Breast epithelium (tissue), 4 donors: ENCODE measurements at places on chromosomes 3 and 15.
A peak's percentile ranks its signal among the peaks of the same experiment; 100 is the strongest.

GRCh38 chr3:97719156-97719821 lies 45.3 kb upstream of the ARL6 start:
- no peaks in the 10 kb centered on the region for H3K4me1 ChIP-seq
- no peaks in the 10 kb centered on the region for H3K36me3 ChIP-seq
- H3K4me3 ChIP-seq, result peak overlapping the region; percentile 43

GRCh38 chr15:60708684-60709083 lies 229.7 kb upstream of the ICE2 start:
- DNase-seq, result no peak
- no peak overlapping the region for H3K4me3 ChIP-seq
- H3K27me3 ChIP-seq, result no peaks in the 10 kb centered on the region

GRCh38 chr15:73028831-73029451 lies 23.3 kb upstream of the NEO1 start:
- no peak for DNase-seq
- H3K36me3 ChIP-seq, result no peaks in the 10 kb centered on the region
- no peak overlapping the region for H3K27ac ChIP-seq
- H3K4me1 ChIP-seq, result no peaks in the 10 kb centered on the region

- no peaks in the 10 kb centered on the region for H3K36me3 ChIP-seq
- no peak overlapping the region for H3K27ac ChIP-seq
- DNase-seq, result peak; percentile 23
- no peaks in the 10 kb centered on the region for H3K27me3 ChIP-seq
- H3K4me3 ChIP-seq, result no peak overlapping the region
- no peaks in the 10 kb centered on the region for H3K4me1 ChIP-seq
Measured at GRCh38 chr3:141237701-141238521, 6.3 kb downstream of the PXYLP1 start.

DNA sequence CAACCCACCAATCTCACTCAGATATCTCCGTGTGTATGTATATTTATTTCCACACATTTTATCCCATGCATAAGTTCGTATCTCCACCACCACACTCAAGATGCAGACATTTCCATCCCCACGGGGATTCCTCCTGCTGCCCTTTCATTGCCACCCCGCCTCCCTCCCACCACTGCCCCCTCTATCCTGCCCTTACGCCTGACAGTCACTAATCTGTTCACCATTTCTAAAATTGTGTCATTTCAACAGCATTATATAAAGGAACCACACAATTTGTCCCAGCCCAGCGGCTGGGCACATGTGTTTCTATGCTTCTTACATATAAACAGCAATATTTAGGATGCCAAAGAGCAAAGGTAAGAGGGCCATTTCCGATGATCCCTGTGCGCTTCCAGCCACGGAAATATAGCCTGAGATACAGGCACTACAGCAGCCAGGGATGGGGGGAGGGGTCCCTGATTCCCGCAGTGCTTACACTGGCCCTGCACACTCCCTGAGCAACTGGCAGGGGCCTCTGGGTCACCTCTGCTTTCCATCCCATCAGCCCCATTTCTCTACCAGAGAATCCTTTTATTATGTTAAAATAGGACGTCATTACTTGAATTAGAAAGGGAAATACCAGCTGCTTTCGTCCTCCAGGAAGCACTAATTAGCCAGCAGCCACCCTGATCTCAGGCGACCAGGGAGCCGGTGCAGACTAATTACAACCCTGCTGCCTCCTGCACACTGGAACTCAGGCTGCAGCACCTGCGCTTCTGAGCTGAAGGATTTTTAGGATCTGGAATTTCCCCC lies 372.0 kb upstream of the ATP10A start:
- DNase-seq, result no peak
- no peak overlapping the region for H3K27ac ChIP-seq
- H3K27me3 ChIP-seq, result no peaks in the 10 kb centered on the region
- H3K36me3 ChIP-seq, result no peaks in the 10 kb centered on the region

DNA sequence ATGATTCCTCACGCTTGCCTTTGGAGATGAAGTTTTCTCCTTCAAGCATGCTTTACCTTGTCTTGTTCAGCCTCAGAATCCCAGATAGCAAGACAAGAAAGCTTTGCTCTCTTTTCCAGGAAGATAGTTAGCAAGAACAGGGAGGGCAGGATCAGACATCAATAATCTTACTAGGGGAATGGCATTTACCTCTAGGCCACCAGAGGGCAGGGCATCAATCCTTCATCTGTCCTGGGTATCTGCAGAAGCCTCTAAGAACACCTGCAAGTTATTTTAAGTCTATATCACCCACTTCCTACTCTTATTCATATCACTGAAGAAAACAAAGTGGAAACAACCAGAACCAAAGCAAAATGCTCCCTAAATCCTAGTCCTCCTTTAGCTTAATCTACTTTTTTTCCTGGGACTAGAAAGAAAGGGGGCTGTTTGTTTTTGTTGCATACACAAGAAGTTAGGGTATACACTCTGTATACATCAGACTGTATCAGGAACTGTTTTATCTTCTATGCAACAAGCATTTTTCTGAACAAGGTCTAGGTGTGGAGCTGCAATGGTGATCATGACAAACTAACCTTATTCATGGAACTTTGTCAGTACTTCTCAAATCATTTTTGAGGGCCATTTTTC lies 862.5 kb downstream of the CADM2 start:
- DNase-seq, result no peak
- no peak overlapping the region for H3K4me3 ChIP-seq
- no peaks in the 10 kb centered on the region for H3K27me3 ChIP-seq
- H3K36me3 ChIP-seq, result no peaks in the 10 kb centered on the region

GRCh38 chr3:30232142-30232541 lies 374.3 kb upstream of the TGFBR2 start:
- no peak for DNase-seq
- H3K27me3 ChIP-seq, result no peaks in the 10 kb centered on the region
- H3K4me1 ChIP-seq, result no peaks in the 10 kb centered on the region
- peak overlapping the region; percentile 76 for H3K27ac ChIP-seq
- peak overlapping the region; percentile 35 for H3K4me3 ChIP-seq
- no peaks in the 10 kb centered on the region for H3K36me3 ChIP-seq
